Stimulated activated CD8-positive, alpha-beta memory T cell treated with anti-CD3 and anti-CD28 coated beads, Interleukin-4, amount 100 ng/mL, for 4 hours (primary cell): ENCODE measurements at places on chromosomes 13 and 19.

- no peak for DNase-seq
Observed at GRCh38 chr19:49512970-49513745, 697 bp downstream of the FCGRT start.

GRCh38 chr13:38376546-38376945 is 26.9 kb downstream of the UFM1 start:
- DNase-seq = no peak

GRCh38 chr13:26471807-26472206 is 85.7 kb upstream of the WASF3 start:
- no peak for DNase-seq

- DNase-seq = no peak
Observed at GRCh38 chr19:38277969-38278680, 13.8 kb downstream of the SPINT2 start.

- DNase-seq = no peak
Observed at GRCh38 chr19:7393459-7393858, 44.7 kb downstream of the ARHGEF18 start.

DNA sequence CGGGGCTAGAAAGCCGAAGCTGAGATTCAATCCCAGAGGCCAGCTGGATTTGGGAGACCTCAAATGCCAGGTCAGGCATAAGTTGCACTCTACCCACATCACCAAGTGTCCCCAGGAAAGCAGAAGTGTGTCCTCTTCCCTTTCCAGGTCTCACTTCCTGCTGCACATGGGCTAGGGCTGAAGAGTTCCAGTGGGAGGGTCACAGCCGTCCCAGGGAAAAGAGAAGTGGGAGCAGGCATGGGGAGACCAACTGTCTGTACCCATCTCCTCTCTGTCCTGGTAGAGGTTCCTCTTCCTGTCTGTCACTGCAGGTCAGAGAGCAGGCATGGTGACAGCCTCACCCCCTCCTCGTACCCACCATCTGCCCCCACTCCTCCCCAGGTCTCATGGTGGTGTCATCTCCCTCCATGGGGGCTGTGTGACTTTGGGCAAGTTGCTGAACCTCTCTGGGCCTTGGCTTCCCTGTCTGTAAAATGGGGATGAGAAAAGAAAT is 14.8 kb downstream of the AXL start:
- DNase-seq = no peak

- DNase-seq = no peak
Observed at GRCh38 chr19:34327851-34328250, 37.1 kb upstream of the GPI start.

DNA sequence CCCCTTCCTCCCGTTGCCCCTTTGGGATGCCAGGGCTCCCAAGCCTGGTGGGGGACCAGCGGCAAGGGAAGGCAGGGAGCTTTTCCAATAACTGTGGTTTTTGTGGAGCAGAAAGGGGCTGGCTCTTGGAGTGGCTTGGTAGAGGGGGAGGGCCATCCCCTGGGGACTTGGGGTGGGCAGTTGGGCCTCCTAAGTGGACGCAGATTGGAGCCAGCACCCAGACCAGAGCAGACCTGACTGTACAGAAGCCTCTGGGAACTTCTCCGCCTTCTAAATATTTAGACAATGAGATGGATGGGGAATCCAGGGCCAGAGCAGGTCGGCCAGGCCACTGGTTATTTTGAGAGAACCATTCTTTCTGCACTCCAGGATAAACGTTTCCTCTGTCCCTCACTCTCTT is 4.2 kb downstream of the PTGIR start:
- no peak for DNase-seq

DNA sequence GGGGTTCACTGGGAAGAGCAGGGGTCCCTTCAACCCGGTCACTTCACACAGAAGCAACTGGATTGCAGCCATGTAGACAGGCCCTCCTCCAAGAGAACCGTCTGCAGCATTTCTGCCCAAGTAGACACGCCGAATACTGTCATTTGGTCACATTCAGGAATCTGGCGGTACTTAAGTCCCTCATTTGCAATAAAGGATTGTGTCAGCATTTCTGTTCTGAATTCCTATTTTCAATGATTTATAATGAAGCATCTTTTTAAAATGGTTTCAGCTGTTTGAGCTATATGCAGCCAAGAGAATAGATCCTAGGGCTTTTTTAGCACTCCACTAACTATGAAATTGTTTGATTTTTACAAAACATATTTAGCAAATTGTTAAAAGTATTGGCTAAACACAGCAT is 143.5 kb upstream of the SOX1 start:
- DNase-seq = no peak

- DNase-seq = no peak
Observed at GRCh38 chr13:111597618-111598017, 277.2 kb downstream of the TEX29 start.

- DNase-seq = no peak
Observed at GRCh38 chr13:33634546-33634982, 183.4 kb upstream of the RFC3 start.

- DNase-seq = no peak
Observed at GRCh38 chr13:109790086-109790485, 3.7 kb upstream of the IRS2 start.

GRCh38 chr19:4367336-4367723 is 24.0 kb downstream of the MPND start:
- DNase-seq = no peak

DNA sequence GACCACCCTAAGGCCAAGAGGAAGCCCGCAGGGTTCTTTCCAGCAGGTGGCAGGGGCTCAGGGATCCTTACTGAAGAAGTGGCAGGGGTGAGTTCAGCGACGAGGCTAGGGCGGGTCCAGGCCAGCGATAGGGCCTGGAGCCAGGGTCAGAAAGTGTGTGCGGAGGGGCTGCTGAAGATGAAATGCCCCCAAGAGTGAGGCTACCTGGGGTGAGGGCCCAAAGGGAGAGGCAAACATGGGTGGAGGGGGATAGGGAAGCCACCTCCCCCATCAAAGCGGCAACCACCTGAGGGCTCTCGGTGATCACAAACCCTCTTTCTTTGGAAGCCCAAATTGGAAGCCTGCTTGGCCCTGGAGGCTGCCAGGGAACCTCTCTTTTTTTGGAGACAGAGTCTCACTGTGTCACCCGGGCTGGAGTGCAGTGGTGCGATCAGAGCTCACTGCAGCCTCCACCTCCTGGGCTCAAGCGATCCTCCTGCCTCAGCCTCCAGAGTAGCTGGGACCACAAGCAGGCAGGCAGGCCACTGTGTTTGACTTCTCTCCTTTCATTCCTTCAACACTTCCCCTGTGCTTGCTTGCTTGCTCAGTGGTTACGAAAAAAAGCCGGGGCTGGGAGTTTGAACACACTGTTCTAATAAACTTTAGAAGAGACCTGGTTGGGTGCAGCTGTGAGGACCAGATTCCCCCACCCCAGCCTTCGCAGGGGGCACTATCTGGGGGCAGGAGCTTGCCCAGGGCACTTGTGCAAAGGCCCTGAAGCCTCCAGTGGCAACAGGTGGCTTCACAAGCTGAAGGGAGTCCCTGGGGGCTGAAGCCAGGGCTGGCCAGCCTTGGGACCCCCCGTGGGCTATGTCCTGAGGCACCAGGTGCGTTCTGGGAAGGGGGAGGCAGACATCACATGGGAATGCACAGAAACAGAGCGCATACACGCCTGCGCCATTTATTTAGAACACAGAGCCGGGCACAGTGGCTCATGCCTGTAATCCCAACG is 1.4 kb upstream of the ATP8B3 start:
- no peak for DNase-seq

DNA sequence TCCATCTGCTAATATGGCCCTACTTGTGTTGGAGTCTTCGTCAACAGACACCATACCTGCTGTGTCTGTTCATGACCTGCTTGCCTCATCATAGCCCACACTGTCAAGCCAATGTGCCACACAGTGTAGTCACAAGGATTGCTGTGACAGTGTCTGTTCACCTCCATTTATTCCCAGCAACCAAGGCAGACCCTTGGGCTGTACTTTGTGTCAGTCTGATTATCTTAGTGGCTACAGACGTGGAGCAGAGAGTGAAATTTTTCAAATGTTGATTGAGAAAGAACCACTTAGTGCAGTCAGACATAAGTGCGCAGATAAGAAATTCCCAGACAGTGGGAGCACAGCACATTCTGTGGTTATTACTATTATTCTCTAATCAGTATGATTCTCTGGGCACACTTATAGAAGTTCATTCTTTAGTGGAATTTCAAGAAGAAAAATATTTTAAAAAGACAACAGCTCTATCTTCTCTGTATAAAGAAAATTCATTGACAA is 184.6 kb downstream of the GPC6 start:
- DNase-seq = no peak

DNA sequence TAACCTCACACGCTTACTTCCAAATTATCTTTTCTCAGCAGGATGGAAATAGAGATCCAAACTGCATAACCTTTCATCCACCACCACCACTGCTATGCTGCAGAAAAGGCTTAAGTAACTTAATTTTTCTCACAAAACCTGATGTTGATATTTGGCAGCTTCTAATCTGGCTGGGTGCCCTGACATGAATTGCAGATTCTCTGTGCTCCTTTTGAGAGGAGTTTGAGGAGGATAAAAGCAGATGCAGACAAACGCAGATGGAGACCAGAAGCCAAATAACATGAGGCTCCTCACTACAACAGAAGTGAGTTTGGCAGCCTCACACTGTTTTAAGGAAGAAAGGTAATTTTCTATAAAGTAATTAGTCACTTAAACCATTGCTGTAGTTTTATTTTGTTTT is 646.2 kb upstream of the ATXN8OS start:
- DNase-seq = no peak

GRCh38 chr13:59744747-59745391 is 418.9 kb downstream of the DIAPH3 start:
- no peak for DNase-seq

- no peak for DNase-seq
Observed at GRCh38 chr13:45226024-45226423, 25.2 kb upstream of the KCTD4 start.

DNA sequence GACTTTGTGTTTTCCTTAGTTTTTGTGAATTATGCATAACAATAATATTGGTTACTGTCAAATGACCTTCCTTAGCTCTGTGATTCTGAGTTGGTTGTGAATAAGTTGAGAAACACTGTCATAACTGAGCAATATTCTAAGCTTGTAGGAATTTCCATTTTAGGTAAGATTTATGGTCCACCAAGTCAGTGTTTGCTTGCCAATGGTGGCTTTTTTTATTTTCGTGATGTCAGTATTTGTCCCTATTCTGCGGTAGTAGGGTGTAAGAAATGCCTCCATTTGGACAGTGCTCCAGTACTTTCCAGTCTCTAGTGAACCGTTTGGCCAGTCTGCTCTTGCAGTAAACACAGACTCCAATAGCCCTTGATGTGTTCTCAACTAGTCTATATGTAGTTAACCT is 94.7 kb downstream of the FRY start:
- DNase-seq = no peak

DNA sequence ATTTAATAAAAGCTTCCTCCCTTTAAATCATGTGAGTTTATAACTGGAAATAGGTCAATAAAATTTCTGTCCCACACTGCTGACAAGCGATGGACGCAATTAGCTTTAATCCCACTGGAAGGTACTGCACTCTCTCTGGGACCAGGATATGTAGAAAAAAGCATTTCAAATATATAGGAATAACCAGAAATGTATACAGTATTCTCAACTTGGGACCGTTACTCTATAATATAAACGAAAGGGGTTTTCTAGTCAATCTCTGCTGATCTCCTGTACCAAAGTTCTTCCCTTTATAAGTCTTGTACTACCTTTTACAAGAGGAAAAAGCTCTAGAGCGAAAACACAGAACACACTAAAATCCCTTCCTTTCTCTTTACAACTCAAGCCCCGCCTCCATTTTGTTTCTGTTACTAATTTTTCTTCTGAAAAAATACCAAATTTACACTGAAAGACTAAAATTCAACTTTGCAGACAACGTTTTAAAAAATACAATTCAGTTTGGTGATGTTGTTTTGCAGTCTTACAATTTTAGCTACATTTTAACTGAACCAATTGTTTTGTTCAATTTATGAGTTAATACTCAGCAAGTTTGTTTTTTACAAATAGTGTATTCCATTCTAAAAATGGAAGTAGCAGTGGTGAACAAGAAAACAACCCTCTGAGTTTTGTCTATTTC is 1.7 kb upstream of the USPL1 start:
- no peak for DNase-seq

GRCh38 chr13:98348466-98349200 is 171.6 kb upstream of the RNF113B start:
- DNase-seq = no peak

- no peak for DNase-seq
Observed at GRCh38 chr19:14139944-14140343, 3.6 kb upstream of the ASF1B start.

GRCh38 chr13:89610331-89610730 is 1737.2 kb upstream of the MIR17HG start:
- DNase-seq = no peak

DNA sequence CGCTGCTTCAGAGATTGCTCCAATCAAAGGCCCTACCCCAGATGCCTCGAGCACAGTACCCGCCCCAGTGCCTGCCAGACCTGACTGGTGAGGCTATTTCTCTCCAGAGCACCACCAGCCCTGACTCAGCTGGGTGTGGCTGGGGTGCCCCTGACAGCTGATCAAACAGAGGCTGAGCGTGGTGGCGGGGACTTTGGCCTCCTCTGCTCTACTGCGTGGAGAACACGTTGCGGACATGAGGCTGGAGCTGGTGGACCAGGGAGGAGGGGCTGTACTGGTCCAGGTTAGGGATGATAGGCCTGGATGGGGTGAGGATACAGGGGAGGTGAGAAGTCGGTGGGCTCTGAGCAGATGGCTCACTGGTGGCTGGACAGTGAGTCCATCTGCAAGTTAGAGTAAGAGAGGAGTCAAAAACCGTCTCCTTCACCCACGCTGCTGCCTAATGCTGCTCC is 3.5 kb upstream of the DOCK6 start:
- no peak for DNase-seq

DNA sequence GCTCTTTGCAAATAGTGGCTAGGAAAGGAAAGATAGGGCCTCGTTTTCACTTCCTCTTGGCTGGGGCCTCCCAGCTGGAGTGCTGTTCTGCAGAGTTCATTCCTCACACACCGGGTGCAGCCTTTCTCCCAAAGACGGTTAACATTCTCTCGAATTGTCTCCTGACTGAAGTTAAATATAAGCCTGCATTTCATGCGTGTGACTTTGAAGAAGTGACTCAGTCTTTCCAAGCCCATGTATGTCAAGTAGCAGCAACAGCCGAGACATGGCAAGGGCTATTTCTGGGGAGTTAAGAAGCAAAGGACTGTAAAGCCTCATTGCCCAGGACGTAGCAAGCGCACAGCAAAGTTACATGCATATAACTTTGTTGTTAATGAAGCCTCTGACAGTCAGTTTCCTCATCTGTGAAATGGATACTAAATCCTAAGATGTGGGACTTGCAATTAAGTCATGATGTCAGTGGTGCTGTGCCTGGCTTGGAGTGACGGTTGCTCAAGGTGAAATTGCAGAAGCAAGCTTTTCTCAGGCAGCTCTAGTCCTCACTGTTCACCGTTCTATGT is 502.4 kb downstream of the MYO16 start:
- DNase-seq = no peak

DNA sequence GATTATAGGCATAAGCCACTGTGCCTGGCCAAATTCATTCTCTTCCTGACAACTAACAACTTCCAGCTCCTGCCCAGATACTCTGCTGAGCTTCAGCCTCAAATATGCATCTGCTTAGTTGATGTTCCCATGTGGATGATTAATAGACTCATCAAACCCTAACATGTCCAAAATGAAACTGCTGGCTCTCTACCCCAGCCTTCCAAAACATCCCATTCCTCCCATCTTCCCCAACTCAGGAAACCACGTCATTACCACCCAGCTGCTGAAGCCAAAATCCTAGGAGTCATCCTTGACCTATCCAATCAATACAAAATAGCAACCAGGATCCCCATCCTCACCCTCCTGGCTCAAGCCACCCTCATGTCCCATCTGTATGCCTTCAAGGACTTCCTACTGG is 20.9 kb downstream of the POU2F2 start:
- no peak for DNase-seq
